ENCODE measurements at places on chromosomes 4 and X.

DNA sequence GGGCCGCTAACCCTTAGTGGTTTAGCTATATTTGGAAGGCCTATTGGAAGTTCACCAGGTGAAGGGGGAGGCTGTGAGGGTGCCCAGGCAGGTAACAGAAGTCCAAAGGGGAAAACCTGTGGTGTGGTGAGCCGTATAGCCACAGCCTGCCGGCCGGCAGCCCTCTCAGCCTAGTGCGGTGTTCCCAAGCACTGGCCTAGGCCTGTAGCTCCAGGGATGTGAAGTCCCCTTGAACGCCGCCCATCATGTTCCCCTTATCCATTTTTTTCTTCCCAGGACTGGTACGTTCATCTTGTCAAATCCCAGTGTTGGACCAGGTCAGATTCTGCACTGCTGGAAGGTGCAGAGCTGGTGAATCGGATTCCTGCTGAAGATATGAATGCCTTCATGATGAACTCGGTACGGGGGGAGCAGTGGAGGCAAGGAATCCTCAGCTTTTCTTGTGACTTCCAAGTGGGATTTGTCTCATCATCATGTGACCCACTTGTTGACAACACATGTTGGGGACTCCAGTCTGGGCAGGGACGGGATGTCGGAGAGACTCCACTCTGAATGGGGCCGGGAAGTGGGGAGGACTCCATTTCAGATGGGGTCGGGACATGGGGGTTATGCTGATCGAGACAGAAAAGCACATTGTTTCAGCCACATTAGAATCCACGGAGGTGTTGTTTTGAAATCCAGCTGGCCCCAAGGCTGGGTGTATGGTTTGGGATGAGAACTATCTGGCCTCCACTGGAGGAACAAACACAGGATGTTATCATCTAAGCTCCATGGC, 39.2 kb upstream of the MSANTD1 start:
- DNase-seq: no peak

DNA sequence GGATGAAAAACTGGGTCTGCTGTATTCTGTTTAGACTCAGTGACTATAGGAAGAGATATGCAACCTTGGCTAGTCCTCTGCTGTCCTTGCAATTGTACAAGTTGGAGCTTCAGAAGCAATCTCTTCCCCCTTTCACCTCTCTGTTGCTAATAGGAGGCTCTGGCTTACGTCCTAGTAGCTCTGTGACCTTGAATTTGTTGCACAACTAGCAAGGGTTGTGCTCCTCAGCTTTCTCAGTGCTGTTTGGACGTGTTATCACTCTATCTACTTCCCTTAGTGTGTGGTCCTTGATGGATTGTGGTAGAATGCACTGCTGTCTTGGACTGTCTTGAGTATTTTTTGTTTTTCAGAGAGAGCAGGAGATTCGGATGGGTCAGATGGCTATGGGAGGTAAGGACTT, 3.4 kb upstream of the ITGB1BP2 start:
- no peak for DNase-seq

GRCh38 chr4:1996866-1997611, 11.7 kb downstream of the NELFA start:
- no peak for DNase-seq

GRCh38 chr4:86376850-86377249, 17.0 kb upstream of the MAPK10 start:
- DNase-seq: peak; percentile 55

DNA sequence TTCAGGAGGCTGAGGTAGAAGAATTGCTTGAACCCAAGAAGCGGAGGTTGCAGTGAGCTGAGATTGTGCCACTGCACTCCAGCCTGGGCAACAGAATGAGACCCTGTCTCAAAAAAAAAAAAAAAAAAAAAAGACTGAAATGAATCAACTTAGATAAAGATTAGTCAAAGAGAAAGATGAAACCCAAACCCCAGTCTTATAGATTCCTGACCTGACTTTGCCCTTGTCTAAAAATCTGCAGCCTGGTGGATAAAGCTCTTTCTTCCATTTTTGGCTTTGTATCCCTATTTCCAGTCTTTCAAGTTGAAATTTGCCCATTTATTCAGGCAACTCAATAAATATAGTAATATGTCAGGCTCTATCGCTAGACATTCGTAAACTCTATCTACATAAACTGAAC, 39.3 kb upstream of the SPINK2 start:
- DNase-seq: no peak

DNA sequence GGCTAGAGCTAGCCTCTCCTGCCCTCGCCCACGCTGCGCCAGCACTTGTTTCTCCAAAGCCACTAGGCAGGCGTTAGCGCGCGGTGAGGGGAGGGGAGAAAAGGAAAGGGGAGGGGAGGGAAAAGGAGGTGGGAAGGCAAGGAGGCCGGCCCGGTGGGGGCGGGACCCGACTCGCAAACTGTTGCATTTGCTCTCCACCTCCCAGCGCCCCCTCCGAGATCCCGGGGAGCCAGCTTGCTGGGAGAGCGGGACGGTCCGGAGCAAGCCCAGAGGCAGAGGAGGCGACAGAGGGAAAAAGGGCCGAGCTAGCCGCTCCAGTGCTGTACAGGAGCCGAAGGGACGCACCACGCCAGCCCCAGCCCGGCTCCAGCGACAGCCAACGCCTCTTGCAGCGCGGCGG, at the start of gene AR:
Gene AR (plus strand): TSS at position 204 of the 400 bp plus-strand sequence. CDS start 1,126 bp downstream, outside the sequence.
- DNase-seq: peak; percentile 84

GRCh38 chr4:68874507-68874906, 58.7 kb downstream of the UGT2B10 start:
- DNase-seq: no peak

DNA sequence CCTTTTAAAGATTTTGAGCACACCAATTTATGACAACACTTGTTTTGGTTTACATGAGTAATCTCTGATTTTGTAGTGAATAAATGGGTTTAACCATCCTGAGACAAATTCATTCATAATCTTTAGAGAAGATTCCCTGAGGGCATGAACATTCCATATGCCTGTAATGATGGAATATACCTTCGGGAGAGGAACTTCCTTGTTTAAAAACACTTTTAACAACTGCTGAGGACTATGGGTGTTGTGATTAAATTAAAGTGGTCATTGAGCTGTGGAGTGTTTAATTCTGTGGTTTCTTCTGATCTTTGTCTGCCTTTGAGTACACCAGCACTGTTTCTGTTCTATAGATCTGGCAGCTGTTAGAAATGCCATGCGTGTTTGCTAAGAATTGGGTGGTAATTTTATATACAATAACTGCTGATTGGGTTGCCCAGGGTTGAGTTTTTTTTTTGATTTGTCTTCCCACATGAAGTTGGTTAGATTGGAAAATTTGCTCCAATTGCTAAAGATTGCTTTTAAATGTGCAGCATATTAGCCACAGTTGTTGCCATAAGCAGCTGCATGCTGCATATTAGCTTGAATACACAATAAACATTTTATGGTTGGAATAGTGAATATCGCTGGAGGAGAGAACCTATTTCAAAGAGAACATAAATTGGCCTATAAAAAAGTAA, 86.8 kb downstream of the DCLK2 start:
- DNase-seq: no peak

DNA sequence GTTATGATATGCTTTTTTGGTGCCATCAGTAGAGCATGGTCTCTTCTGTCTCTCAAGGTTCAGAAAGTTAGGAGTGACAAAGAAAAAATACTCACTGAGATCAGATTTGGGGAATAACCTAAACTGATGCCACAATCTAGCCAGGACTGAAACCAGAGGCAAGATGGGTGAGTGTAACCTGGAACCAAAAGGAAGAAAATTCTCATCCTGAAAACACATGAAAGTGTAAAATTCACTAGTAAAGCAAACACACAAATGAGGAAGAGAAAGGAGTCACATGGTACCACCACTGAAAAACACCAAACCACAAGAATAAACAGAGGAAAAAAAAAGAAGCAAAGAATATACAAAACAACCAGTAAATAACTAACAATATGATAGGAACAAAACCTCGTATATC, 96.4 kb downstream of the ANXA10 start:
- no peak for DNase-seq

- no peak for DNase-seq
These were observed 6.6 kb downstream of the CLRN2 start for GRCh38 chr4:17521595-17521994.

DNA sequence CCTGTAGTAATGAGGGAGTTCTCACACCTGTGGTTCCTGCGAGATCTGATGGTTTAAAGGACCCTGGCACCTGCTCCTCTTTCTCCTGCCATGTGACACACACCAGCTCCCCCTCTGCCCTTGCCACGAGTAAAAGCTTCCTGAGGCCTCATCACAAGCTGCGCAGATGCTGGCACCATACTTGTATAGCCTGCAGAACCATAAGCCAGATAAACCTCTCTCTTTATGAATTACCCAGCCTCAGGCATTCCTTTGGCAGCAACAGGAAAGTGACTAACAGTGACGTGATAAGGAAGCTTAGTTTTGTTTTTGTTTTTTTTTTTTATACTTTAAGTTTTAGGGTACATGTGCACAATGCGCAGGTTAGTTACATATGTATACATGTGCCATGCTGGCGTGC, 130.9 kb downstream of the AFAP1 start:
- DNase-seq: no peak

DNA sequence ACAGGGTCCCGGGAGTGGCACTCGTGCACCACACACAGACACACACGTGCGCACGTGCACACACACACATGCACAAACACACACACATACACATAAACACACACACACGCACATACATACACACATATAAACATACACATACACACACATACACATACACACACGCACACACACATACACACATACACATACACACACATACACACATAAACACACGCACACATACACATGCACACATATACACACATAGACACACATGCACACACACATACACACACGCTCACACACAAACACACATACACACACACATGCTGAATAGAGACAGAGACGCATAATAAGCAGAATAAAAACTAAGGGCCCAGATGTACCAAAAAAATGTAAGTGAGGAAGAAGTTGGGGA, 332.2 kb upstream of the CXorf51B start:
- no peak for DNase-seq

DNA sequence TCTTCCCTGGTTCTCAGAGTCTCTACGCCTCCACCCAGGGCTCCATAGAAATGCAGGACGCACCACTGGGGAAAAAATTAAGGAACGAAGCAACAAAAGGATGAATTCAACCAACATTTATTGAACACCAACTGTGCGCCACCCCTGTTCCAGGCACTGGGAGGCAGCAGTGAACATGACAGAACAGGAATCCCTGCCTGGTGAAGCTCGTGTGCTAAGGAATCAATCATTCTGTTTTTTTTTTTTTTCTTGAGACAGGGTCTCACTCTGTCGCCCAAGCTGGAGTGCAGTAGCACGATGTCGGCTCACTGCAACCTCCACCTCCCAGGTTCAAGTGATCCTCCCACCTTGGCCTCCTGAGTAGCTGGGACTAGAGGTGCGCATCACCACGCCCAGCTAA, 1.9 kb upstream of the FTSJ1 start:
- peak; percentile 23 for DNase-seq

DNA sequence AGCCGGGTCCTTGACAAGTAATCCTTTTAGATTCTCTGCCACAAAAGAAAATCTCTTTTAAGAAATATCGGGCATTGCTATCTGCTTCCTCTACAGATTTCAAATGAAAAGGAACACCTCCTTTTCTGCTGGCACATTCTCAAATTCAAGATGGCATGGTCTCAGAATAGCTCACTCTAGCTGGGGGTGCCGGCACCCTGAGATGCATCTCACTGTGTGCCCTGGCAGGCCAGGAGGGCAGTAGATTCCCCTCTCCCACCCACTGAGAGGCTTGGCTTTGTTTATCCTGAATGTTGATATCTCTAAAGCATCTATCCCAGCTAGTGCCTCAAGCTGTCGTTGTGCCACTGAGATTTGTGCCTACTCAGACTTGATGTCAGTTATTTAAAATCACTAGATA, 319.5 kb downstream of the ARHGAP10 start:
- DNase-seq: no peak

DNA sequence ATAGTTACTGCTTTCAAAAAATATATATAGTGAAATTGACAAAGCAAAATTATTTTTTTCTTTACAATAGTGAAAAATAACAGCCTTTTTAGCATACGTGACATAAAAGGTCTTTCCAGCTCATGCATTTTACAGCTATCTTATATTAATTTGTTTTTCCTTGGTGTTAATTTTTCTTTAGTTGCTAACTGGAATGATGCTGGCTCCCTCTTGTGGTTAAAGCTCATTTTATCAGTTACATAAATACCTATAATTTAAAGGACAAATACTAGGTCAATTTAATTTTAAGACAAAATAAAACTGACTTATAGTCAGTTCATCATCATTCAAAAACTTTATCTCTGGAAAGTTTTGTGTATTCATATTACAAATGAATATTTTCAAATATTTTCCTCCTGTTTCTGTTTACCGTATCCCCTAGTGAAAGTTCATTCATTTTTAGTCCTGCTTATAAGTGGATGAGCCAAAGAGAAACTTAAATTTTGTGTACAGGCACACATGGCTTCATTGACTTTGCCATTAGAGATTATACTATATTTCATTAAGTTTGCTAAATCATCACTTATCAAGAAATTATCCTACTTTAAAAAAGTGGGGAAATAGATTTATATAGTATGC, 9.9 kb upstream of the ANAPC4 start:
- peak; percentile 46 for DNase-seq

DNA sequence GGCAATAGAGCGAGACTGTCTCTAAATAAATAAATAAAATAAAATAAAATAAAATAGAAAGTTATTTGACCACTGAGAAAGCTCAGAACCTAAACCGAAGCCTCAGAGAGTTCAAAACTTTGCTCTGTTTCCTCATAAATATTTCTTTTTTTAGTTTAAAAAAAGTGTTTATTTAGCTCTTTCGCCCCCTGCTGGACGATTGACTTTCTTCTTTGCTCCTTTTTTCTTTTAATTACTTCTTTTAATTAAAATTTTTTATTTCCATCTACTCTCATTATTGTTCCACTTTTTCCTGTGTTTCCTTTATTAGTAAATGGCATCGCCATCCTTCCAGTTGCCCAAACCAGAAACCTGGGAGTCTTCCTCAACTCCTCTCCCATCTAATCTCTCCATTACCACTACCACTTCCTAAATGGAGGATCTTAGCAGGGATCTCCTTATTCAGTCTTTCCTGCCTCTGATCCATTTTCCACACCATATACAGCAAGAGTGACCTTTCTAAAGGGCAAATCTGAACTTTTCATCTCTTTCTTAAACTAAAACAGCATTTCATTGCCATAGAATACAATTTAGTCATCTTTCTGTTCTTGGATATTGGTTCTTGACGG, 728 bp upstream of the IL13RA2 start:
- DNase-seq: peak; percentile 47

DNA sequence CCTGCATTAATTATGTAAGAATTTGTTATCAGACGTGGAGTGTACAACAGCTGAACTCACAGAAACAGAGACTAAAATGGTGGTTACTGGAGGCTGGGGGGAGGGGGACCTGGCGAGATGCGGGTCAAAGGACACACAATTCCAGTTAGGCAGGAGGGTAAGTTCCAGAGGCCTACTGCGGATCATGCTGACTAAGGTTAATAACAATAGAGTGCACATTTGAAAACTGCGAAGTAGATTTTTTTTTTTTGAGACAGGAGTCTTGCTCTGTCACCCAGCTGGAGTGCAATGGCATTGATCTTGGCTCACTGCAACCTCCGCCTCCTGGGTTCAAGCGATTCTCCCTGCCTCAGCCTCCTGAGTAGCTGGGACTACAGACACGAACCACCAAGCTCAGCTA, 7.6 kb downstream of the AGA start:
- no peak for DNase-seq

GRCh38 chrX:139052461-139052860, 340.9 kb upstream of the FGF13 start:
- no peak for DNase-seq

All from neural progenitor cell (in vitro differentiated cells).